ENCODE measurements at places on chromosomes 6 and 20.

- no peak for DNase-seq
Observed at GRCh38 chr20:53425481-53425880, 168.2 kb downstream of the ZNF217 start.

DNA sequence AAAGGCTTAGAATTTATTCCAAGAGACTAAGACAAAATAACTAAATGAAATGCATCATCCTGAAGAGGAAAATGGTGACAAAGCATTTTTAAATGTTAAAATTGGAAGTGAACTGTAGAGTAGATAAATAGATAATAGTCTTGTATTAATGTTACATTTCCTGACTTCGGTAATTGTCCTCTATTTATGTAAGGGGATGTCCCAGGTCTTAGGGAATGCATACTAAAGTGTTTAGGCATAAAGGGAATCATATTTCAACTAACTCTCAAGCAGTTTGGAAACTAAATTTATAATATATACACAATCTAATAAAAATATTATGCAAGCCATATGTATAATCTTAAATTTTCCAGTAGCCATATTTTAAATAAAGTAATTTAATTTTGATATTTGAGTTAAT is 159.3 kb downstream of the WDR27 start:
- no peak for DNase-seq

DNA sequence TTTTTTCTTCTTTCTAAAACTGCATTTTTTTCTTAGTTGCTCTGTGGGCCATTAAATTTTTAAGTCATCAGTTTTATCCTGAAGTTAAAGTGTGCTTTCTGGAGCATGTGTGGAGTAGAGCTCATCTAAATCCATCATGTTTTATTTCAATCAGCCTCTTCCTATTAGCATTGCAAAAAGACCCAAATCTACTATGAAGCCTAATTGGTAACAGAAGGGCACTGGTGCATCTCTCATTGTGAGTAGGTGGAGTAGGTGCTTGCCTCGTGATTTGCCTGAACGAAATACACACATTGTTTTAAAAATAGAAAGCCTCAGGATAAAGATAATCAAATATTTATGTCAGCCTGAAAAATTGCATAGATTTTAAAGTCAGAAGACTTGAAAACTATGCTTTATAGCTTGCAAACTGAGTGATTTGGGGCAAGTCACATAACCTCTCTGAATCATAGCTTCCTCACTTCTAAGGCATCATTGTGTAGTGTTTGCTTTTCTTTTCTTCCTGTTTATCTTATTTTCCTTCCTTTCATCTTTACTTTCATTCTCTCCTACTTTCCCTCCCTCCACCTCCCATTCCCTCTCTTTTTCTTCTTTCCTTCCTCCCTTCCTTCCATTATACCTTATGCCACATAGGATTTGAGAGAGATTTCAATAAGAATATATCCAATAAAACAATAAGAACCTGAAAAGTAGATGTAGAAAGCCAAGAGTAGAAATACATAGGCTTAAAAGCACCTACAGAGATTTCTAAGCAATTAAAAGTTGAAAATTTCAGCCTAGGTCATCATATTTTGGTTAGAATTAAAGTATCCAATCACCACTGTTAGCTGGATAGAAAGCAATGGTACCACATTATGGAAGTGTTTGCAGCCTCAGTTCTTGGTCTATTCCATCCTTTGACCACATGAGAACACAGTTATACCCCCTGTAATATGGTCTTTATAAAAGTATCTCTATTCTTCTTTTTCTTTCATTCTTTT is 49.6 kb upstream of the RNF146 start:
- DNase-seq = no peak

- no peak for DNase-seq
Observed at GRCh38 chr6:3285049-3285639, 26.4 kb downstream of the PSMG4 start.

GRCh38 chr6:679282-679681 is 13.7 kb downstream of the EXOC2 start:
- DNase-seq = no peak

GRCh38 chr6:167580619-167580911 is 246.1 kb upstream of the AFDN start:
- DNase-seq = no peak

DNA sequence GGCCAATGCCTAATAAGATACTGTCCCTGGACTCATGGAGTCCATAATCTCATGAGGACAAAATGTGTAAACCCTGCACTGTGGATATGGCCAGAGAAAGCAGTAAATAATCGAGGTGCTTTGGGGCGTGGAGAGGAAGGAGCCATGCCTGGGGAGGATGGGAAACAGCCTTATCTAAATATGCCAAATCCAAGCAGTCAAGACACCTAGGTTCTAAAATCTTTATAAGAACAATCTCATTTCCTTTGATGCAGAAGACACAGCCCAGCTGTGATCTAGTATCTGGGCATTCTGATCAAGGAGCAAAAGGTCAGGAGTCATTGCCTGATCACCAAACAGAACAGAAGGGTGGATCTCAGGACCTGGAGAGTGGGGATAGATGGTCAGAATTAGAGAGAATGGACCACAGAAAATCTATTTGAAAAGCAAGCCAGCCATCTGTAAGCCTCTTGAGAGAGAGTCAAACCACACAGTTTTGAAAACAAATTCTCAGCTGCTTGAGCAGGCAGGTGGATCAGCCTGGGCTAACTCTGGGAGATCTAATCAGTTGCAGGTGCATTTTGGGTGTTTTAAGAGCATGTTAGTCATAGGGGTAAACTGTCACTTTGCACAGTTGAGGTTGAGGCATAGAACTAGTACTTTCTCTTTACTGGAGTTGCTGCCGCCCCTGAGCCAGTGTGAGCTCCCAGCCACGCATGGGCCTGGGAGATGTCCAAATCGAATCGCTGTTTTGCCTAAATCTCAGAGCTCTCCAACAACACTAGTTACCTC is 130.8 kb upstream of the TNFAIP3 start:
- DNase-seq = no peak

DNA sequence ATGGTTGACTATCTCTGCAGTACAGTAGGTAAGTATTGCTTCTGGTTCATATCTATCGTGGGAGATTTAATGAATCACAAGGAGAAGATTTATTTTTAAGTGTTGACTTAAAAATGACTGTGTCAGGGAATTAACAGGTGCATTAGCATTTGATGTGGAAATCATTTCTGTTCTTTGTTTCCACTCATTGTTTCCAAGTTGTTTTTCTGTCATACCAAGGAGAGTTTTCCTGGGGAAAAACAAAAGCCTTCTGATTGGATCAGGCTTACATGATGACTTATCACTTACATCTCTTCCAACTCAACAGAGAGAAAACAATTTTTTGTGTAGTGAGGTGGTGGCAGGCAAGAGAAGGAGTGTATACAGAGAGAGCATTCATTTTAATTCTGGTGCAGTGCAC is 686.4 kb downstream of the HTR1B start:
- no peak for DNase-seq

- DNase-seq = no peak
Observed at GRCh38 chr6:43939281-43940070, 169.5 kb downstream of the VEGFA start.

DNA sequence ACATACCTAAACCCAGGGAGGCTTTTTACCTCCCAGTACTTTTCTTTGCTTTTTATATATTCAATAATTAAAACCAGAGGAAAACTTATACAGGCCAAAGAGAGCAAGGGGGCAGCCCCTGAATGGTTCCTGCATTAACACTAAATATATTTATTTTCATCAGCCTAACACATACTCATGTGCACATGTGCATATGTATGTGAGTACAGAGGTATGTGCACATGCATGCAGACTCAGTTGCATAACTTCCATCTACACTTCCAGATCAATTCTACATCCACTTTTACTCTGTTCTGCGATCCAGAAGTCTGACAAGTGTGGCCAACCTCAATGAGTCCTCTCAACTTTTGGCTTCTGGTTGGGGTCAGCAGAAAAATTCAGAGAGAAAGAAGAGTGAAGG is 794.2 kb downstream of the DHX35 start:
- DNase-seq = no peak

DNA sequence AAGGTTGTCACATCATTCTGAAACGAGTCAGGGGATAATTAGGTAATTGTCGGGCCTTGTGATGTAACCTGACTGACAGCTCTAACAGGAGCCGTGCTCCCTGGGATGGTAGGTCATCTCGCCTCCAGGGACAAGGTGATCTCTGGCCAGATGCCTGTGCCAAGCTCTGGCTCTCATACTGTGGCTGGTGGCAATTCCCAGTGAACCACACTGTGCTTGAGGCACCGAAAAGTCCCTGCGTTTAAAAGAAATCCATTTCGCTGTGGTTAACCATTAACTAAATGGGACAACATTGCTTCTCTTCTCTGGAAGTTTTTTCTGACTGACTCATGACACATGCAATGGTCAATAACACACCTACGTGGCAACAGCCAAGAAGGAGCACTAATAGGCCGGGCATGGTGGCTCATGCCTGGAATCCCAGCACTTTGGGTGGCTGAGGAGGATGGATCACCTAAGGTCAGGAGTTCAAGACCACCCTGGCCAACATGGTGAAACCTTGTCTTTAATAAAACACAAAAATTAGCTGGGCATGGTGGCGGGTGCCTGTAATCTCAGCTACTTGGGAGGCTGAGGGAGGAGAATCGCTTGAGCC is 669.2 kb downstream of the PRKN start:
- DNase-seq = no peak

- no peak for DNase-seq
Observed at GRCh38 chr20:23047738-23048214, 1.7 kb downstream of the THBD start.

- DNase-seq = no peak
Observed at GRCh38 chr20:47857187-47857568, 71.9 kb upstream of the SULF2 start.

DNA sequence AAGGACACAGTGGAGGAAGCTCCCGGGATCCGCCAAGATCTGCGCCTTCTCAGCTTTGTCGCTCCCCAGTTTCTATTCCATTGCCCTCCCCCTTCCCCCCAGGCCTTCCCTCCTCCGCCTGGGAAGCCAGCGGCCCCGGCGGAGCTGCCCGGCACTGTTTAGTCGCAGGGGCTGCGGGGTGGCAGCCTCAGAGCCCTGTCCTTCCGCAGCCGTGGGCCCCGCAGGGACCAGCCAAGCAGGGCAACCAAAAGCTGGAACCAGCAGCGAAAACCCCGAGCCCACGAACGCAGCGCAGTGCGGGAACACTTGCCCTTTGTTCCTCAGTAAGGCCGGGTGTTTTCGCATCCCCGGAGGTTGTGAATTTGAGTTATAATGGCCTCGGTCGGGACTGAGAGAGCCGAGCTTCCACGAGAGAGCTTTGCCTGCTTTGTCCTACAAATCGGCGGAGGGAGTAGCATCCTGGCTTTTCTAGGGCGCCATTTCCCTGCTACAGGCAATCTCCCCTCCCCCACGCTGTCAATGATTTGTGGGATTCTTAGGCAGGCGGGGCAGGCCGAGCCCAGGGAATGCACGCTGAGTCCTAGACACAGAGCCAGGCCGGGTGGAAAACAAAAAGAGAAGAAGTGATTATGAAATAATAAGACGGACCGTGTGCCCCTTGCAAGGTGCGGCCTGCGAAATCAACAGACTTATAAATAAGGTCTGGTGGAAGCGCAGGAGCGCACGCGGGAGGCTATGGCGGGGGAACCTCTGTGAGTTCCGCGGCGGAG is 4.0 kb upstream of the TUBB2B start:
- no peak for DNase-seq

DNA sequence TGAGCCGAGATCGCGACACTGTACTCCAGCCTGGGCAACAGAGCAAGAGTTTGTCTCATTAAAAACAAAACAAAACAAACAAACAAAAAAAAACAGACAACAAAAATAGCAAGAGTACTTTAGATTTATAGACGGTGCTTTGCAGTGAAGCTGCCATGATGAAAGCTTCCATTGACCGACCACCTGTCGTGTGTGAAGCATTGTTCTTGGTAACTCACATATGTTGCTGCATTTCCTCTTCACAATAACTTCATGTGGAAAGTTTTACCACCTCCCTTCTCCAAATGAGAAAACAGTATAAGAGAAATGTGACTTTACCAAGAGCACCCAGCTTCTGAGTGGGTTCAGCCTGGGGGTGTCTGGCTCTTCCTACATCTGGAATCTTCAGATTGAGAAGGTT is 56.4 kb upstream of the PTGIS start:
- DNase-seq = no peak
